ENCODE measurements at places on chromosomes 3 and 15.

DNA sequence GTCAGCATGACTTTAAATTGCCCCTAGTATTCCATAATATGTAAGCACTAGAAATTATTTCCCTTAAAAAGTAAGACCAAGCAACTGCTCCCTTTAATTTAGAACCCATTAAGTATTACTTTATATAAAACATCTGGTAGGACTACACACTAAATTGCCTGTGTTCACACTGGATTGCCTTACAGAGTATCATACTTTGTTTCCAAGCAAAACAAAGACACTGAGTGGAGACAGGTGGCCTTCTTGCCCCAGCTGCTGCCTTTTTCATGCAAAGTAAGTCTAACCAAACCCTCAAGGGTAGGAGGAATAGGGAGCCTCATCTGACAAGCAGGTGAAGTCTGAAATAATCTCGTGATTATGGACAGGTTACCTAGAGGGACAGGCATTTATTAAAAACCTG, 87.3 kb downstream of the PEX5L start:
- DNase-seq = no peak

- DNase-seq = no peak
Measured at GRCh38 chr15:76163457-76164295, 103.9 kb downstream of the TMEM266 start.

- DNase-seq = peak; percentile 40
Measured at GRCh38 chr3:137105277-137105977, 147.6 kb downstream of the IL20RB start.

DNA sequence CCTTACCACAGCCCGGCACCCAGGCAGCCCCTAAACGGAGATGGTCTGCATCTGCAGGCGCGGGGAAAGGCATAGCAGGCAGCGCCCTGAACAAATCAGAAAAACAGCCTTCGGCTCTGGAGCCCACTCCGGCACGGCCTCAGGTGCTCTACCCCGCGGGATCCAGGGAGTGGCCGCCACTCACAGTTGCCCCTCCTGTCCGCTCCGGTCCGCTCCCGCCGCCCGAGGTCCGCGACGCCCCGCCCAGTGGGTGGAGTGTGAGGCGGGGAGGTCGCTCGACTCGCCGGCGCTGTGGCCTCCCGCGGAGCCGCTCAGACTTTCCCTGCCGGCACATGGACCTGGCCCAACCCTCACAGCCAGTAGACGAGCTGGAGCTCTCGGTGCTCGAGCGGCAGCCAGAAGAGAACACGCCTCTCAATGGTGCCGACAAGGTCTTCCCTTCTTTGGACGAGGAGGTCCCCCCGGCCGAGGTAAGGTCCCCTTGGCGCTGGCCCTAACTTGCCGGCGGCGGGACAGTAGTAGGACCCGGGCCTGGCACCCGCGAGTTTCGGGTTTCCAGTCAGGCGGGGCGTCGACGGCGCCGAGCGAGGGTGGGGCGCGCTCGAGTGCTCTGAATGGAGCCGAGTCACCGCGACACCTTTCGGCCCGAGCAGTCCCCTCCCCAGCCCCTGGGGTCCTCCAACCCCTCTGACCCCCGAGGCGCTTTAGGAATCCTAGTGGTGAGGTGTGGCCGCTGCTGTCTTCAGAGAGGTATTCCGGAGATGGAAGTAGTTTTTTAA, at the start of gene C3orf52:
TSS of gene C3orf52 (plus strand) at position 314 of the 779 bp plus-strand sequence. CDS start at position 333, 19 bp downstream.
- DNase-seq = peak; percentile 59

- DNase-seq = no peak
Measured at GRCh38 chr15:87118846-87119245, 1039.2 kb downstream of the AGBL1 start.

GRCh38 chr3:58383904-58384303, 49.7 kb downstream of the PDHB start:
- no peak for DNase-seq

- DNase-seq = no peak
Measured at GRCh38 chr15:65156692-65157091, 23.1 kb upstream of the PDCD7 start.

DNA sequence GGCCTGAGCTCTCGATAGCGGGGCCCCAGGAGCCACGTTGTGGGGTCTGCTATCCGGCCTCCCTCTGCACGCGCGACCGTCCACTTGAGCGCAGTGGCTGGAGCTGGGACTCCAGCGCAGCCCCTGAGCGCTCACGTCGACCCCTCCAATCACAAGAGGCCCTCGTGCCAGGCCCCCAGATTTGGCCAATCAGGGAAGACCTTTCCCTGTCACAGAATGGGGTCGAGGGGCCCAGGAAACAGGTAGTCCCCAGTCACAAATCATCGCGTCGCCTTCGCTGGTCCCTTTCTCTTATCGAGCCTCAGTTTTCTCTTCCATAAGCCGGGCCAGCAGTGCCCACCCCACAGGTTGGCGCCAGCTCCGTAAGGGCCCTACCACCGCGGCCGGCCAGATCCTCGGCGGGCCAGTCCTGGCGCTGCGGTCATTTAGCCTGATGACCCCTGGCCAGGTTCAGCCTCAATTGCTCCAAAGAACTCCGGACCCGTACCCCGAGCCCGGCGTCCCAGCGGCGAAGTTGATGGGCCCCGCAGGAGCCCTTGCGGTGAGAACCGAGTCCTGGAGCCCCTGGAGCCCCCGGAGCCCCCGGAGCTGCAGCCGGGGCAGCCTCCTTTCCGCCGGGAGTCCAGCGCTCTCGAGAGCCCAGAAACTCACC, 435 bp downstream of the ALDH1L1 start:
- no peak for DNase-seq

DNA sequence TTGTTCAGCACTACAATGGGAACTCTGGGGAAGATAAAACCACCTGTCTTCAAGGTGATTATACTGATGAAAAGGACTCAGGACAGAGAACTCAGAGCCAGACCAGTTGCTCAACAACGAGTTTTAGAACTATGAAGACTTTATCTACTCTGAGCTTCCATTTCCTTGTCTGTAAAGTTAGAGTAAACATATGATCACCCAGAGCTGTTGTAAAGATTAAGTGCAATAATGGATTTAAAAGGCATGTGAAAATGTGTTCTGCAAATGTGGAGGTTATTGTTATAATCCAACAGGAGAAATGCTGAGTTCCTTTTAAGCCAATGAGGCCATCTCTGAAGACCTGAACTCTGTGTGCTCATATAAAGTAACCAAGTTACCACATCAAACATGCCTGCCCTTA, 139.7 kb upstream of the CMC1 start:
- no peak for DNase-seq

- peak; percentile 67 for DNase-seq
Measured at GRCh38 chr3:187919048-187919447, 173.8 kb upstream of the BCL6 start.

DNA sequence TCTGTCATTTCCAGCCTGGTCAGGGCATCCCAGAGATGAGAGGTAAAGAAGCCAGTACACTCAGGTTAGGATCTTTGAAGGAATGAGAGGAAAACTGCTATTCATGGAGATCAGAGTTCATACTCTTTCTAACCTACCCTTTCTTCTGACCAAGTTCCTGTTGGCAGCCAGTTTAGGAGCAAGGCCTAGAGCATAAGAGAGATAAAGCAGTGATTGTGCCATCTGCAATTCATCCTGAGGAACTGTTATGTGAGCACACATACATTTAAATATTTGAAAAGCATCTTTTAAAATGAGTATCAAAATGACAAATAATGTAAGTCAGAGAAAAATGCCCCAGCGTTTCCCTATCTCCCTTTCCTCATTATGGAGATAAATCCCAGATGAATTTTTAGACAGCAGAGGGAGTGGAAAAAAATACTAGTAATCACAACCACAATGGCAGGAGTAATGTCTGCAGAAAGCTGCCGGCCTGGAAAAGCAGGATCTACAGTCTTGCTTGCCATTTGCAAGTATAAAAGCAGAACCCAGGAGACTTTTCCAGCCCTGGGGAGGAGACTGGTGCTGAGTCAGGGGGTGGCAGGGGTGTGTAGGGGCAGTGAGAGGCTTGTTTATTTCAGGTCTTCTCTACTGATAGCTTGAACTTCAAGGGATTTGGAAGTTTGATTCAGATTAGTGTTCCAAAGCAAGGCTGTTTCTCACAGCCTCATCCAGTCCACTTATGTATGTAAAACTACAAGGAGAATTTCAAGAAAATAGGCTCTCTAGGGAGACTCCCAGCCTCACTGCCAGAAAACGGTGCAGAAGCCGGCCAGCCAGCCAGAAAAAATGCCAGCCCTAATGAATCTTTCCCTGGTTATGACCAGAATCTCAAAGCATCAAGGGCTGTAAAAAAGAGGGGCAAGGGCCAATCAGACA, 1052.4 kb downstream of the TUSC7 start:
- DNase-seq = no peak

DNA sequence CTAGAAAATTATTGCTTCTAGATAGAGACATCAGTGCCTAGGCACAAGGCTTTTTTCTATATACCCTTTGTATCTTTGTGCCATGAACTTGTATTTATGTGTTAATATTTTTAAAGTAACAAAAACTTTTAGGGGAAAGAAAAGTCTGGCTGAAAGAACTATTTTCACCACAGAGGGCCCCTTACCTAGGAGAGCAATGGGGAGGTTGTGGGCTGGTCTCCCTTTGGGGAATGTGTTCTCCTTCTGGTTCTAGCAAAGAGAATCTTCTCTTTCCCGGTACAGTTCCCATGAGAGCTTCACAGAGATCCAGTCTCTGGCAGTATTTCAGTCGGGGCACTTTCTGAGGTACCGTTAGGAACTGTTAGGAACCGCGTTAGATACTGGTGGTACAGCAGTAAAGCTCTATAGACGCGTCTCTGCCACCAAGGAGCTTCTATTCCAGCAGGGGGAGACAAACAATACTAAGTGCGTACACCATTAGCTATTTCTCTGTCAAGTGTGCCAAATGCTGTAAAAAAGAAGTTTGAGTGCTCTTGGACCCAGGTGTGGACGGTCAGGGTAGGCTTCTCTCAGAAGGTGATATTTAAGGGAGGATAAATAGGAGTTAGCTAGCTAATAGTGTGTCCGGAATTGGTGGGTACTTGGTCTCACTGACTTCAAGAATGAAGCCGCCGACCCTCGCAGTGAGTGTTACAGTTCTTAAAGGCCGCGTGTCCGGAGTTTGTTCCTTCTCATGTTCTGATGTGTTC, 4.6 kb upstream of the EPB42 start:
- DNase-seq = peak; percentile 62

DNA sequence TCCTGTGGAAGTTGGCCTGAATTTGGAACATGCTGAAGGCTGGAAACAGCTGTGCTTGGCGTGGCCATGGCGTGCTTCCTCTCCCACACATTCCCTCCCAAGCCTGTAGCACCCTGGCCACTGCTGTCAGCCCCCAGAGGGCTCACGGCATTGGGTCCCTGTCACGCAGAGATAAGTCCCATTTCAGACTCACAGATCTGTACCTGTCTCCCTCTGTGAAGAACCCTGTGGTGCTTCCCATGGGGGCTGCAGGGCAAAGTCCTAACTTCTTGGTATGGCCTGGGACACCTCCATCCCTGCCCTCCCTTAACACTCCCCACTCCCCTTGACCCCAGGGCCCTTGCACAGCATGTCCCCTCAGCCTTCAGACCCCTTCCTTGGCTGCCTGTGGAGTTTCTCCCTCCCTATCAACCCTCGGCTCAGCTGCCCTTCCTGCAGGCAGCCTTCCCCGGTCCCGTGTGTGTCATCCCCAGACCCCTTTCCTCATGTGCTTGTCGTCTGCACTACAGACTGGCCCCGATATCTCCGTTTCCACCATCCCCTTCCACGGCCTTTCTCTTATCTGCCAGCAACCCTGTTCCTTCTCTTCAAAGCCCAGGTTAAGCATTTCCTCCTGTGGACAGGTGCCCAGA, 28.6 kb downstream of the ABTB1 start:
- no peak for DNase-seq

- DNase-seq = no peak
Measured at GRCh38 chr15:67188551-67189218, 65.8 kb downstream of the AAGAB start.

GRCh38 chr3:25344670-25345069, 83.4 kb upstream of the RARB start:
- DNase-seq = no peak

DNA sequence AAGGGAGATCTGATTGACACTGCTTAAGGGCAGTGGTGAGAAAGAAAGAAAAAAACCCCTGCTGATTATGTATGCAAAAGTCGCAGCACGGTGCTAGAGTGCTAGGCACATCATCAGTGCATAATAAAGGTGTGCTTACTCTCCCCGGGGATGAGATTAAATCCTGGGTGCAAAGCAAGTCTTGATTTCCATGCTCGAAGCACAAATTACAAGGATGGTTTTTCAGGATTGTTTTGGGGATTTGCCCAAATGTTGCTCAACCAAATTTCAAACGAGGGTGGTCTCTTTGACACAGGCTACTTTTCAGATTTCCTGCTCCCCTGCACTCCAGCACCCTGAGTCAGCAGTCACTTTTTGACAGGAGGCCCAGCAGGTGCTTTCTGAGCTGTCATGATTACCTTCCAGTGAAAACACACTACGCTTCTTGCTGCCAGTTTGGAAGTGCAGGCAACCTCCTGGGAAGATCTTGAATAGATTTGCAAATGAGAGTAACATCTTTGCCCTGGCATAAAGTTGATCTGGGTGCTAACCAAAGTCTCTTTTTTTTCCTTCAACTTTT, 167.5 kb upstream of the TRIM42 start:
- DNase-seq = no peak

GRCh38 chr15:42549032-42549491, 424 bp downstream of the HAUS2 start:
- no peak for DNase-seq

GRCh38 chr15:100786901-100787566, 92.6 kb upstream of the ALDH1A3 start:
- DNase-seq = no peak

DNA sequence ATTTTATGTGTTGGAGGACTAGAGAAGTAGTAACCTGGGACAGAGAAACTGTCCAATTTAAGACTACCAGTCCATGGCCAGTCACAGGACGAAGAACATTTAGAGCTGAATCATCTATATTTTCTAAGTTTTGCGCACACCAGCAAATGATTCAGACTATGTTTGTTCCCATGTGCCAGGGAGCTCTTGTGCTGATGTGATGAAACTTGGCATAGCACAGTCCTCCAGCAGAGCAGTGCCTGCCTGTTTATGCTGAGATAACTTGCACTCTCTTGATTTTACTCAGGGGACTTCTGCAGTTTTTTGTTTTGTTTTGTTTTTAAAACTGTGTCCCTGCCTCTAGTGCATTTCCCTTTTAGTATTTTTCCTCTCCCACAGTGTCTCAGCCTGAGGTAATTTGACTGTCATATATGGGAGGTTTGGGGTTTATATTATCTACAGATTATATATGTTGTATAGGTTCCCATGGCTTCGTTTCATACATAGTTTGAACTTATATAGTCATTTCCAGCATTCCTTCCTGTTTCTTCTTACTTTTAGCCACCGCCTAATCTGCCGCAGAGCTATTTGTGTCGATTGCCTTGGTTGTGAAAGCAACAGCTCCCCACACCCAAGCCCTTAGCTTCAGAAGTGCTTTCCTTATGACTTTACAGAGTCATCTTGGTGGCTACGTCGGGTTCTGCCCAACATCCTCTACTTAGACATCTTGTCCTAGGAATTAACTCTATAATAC, 45.5 kb downstream of the PPM1L start:
- DNase-seq = peak; percentile 44

GRCh38 chr3:42668793-42669217, 15.3 kb downstream of the ZBTB47 start:
- DNase-seq = no peak

Data from CD4-positive, alpha-beta T cell treated with Interleukin-12 subunit alpha and Interleukin-12 subunit beta, for 1 hour (primary cell).